ENCODE measurements at places on chromosomes 1 and 21. TPM values are rescaled to one million over a fixed set of nuclear protein-coding genes. Genes with fewer than 3 reads are reported as not detected.

- DNase-seq, result peak; percentile 31
- H3K4me3 ChIP-seq, result no peak overlapping the region
- no peaks in the 10 kb centered on the region for H3K4me1 ChIP-seq
- no peak overlapping the region for H3K27ac ChIP-seq
- H3K36me3 ChIP-seq, result no peaks in the 10 kb centered on the region
Measured at GRCh38 chr1:37741662-37742061, 23.3 kb downstream of the EPHA10 start.

- no peaks in the 10 kb centered on the region for H3K36me3 ChIP-seq
- no peak for DNase-seq
- H3K4me3 ChIP-seq, result no peak overlapping the region
- peaks cover 11% of the 10 kb centered on the region for H3K4me1 ChIP-seq
- H3K27ac ChIP-seq, result no peak overlapping the region
Measured at GRCh38 chr1:203033917-203034316, 7.6 kb downstream of the PPFIA4 start.

- H3K27me3 ChIP-seq, result no peaks in the 10 kb centered on the region
- no peaks in the 10 kb centered on the region for H3K36me3 ChIP-seq
- no peak overlapping the region for H3K27ac ChIP-seq
- no peak for DNase-seq
- no peak overlapping the region for H3K4me3 ChIP-seq
Measured at GRCh38 chr1:73104749-73105148, 822.4 kb upstream of the NEGR1 start.

GRCh38 chr21:44352253-44352860 is 1.1 kb upstream of the TRPM2 start:
- H3K4me1 ChIP-seq, result no peaks in the 10 kb centered on the region
- no peaks in the 10 kb centered on the region for H3K36me3 ChIP-seq
- peaks cover 36% of the 10 kb centered on the region for H3K27me3 ChIP-seq
- no peak for DNase-seq
- H3K27ac ChIP-seq, result no peak overlapping the region
- no peak overlapping the region for H3K4me3 ChIP-seq

DNA sequence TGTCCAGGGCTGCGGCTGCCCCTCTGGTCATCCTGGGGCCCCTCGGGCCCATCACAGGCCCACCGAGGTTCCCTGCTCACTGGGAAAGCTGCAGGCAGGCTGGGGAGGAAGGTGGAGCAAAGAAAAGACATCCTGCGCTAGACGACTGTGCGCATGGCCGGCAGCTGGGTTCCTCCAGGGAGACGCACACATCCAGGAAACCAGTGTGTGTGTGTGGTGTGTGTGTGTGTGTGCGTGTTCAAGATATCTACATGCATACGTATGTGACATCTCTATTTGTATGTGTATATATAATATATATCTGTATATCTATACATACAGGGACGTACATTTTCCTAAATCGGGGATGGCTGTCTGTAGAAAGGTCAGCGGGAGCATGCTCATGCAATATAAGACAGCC is 63.7 kb downstream of the ACOT7 start:
- H3K4me1 ChIP-seq, result no peaks in the 10 kb centered on the region
- H3K4me3 ChIP-seq, result no peak overlapping the region
- H3K27ac ChIP-seq, result 0 out of 2 replicates have a peak overlapping the region, but pooled peaks have one; percentile 39

GRCh38 chr1:2085080-2085479 is 34.9 kb downstream of the PRKCZ start:
- no peaks in the 10 kb centered on the region for H3K36me3 ChIP-seq
- no peak for DNase-seq
- H3K4me1 ChIP-seq, result no peaks in the 10 kb centered on the region
- no peaks in the 10 kb centered on the region for H3K27me3 ChIP-seq
- no peak overlapping the region for H3K27ac ChIP-seq
- H3K4me3 ChIP-seq, result no peak overlapping the region

DNA sequence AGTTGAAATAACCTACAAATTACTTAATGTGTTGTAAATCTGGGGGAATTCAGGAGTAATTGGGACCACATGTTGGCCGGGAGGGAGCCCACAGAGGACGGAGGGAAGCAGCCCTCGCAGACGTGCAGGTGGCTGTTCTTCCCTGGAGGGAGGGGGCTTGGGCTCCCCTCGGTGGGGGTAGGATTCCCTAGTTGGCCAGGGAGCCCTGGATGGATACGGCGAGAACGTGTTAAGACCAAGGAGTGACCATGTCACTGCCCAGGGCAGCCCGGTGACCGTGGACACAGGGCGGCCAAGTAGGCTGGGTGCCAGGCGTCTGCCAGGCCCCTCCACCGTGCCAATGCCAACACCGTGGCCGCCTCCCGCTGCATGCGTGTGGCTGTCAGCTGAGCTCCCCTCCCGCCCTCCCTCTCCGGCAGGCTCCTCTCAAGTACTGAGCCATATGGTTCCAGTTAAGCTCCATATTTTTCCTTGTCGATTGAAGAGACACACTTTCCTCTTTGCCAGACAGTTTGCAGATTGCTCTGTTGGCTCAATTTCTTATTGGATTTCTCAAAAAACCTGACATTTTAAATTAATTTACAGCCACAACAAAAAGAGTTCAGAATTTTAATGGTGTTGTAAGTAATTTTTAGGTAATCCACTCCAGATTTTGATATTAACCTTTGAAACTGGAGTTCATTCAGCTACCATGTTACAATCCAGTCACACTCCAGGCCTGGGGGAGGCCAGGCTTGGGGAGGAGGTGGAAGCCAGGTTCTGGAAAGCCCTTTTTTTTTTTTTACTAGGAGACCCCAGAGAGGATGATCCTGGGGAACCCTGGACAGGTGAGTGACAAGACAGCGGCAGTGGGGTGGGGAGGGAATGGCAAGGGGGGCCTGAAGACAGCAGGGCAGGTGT is 71.2 kb downstream of the CASZ1 start:
- no peak for DNase-seq
- peaks cover 10% of the 10 kb centered on the region for H3K4me1 ChIP-seq
- no peaks in the 10 kb centered on the region for H3K27me3 ChIP-seq

DNA sequence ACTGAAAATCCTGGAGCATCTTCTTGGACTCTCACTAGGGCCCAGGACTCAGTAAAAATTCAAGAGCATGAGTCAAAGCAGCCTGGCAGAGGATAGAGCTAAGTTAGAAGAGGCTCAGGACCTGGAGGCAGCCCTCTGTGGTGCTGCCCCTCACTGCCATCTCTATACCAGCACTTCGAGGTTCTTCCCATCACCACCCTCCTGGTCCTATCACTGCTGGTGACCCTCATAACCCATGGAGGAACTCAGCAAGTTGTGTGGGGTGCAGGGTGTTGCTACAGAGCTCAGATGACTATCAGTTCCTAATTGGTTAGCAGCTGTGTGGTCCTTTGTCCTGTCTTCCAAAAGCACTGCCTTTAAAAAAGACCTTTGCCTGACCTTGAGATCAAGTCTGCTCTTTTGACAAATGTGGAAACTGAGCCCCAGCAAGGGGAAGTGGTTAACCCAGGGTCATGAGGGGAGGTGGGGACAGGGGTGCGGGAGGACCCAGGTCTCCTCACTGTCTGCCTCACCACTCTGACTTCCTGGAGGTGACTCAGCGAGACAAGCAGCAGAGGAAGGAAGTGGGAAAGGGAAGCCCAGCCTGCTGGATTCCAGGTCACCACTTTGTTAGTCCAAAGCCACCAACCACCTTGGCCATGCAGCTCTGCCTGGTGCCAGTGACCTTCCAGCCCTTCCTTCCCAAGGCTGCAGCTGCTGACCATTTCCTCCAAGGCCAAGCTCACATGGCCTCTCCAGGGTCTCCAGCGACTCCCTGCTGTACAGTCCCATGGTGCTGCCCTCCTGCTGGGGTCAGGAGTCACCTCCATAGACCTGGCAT is 199.4 kb upstream of the EDN2 start:
- H3K27ac ChIP-seq, result no peak overlapping the region
- DNase-seq, result no peak
- no peaks in the 10 kb centered on the region for H3K27me3 ChIP-seq

- no peaks in the 10 kb centered on the region for H3K36me3 ChIP-seq
- no peaks in the 10 kb centered on the region for H3K4me1 ChIP-seq
- DNase-seq, result no peak
- H3K27ac ChIP-seq, result no peak overlapping the region
- no peak overlapping the region for H3K4me3 ChIP-seq
- H3K27me3 ChIP-seq, result no peaks in the 10 kb centered on the region
Measured at GRCh38 chr1:58933599-58933926, 149.7 kb upstream of the JUN start.

GRCh38 chr21:45551316-45551715 is 9.1 kb upstream of the SLC19A1 start:
- no peak overlapping the region for H3K27ac ChIP-seq
- no peak for DNase-seq
- peaks cover 11% of the 10 kb centered on the region for H3K4me1 ChIP-seq
- H3K36me3 ChIP-seq, result no peaks in the 10 kb centered on the region

DNA sequence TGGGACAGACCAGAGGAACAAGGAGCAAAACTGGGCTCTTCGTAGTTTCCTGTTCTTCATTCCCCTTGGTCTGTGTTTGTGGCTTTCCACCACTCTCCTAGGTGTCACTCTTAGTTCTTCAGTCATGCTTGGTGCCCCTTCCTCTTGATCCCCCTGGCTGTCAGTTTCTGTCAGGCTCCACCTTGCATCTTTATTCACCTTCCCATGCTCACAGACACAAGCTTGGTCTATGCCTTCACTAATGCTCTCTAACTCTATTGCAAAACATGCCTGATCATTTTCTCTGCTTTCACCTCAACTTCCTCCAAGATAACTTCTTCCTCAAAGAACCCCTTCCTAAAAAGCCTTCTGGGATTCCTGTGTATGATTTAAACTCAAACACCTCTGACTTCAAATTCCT is 122.9 kb downstream of the GLUL start:
- H3K27me3 ChIP-seq, result no peaks in the 10 kb centered on the region
- H3K36me3 ChIP-seq, result no peaks in the 10 kb centered on the region
- no peak for DNase-seq
- H3K4me3 ChIP-seq, result no peak overlapping the region
- no peaks in the 10 kb centered on the region for H3K4me1 ChIP-seq

- H3K27ac ChIP-seq, result no peak overlapping the region
- H3K27me3 ChIP-seq, result no peaks in the 10 kb centered on the region
- no peaks in the 10 kb centered on the region for H3K36me3 ChIP-seq
- no peaks in the 10 kb centered on the region for H3K4me1 ChIP-seq
Measured at GRCh38 chr1:30041741-30042437, 681.5 kb downstream of the MATN1 start.

DNA sequence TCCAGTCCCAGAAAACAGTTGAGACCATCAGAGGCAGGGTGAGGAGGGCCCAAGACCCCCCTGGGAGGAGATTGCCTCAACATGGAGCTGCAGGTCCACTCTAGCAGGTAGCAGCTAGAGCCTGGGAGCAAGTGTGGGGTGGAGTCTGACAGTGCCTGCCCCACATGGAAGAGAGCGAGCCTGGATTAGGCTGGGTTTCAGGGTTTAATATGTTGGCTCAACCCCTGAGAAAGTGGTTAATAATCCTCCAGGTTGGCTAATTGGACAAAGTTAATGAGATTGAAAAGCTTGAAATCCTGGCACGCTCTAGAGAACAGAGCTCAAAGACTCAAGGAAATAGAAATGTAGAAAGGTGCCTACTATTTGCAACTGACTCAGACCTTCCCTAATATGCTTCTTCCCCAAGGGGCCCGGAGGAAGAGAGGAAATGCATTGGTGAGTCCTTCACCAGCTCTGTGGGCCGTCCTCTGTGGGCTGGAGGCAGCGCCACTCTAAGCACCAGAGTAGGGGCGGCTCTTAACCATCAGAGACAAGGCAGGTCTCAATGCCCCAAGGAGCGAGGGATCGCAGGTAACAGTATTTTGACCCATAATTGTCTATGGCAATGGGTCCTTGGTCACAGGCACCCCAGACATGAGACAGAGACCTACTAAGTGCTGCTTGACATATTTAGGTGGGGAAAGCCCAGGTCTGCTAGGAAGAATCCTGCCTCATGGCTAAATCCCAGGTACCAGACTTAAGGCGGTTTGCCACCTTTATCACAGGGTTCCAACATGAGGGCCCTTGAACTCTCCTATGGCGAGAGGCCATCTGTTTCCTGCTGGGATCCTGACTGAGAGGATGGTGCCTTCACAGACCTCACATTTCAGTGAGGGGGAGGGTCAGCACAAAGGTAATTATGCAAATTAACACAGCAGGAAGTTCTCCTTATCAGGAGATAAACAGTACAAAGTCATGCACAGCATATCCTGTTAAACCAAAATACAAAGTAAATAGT is 33.8 kb downstream of the RSPH1 start:
- H3K4me3 ChIP-seq, result no peak overlapping the region
- no peak overlapping the region for H3K27ac ChIP-seq
- H3K36me3 ChIP-seq, result no peaks in the 10 kb centered on the region
- H3K4me1 ChIP-seq, result peaks cover 18% of the 10 kb centered on the region

- H3K4me3 ChIP-seq, result no peak overlapping the region
- DNase-seq, result no peak
- no peaks in the 10 kb centered on the region for H3K4me1 ChIP-seq
- no peaks in the 10 kb centered on the region for H3K36me3 ChIP-seq
- no peak overlapping the region for H3K27ac ChIP-seq
- H3K27me3 ChIP-seq, result no peaks in the 10 kb centered on the region
Measured at GRCh38 chr1:69777971-69778370, 210.2 kb downstream of the LRRC7 start.

- H3K27me3 ChIP-seq, result no peaks in the 10 kb centered on the region
- peak; percentile 77 for DNase-seq
- no peaks in the 10 kb centered on the region for H3K36me3 ChIP-seq
- H3K4me1 ChIP-seq, result peaks cover 52% of the 10 kb centered on the region
- H3K27ac ChIP-seq, result 0 out of 2 replicates have a peak overlapping the region, but pooled peaks have one; percentile 45
Measured at GRCh38 chr1:156490401-156491032, 10.1 kb downstream of the MEF2D start.

GRCh38 chr1:15948595-15949452 is 27.1 kb downstream of the ZBTB17 start:
- H3K4me3 ChIP-seq, result no peak overlapping the region
- no peaks in the 10 kb centered on the region for H3K36me3 ChIP-seq
- H3K4me1 ChIP-seq, result peaks cover 27% of the 10 kb centered on the region
- H3K27ac ChIP-seq, result peak overlapping the region; percentile 81
- no peaks in the 10 kb centered on the region for H3K27me3 ChIP-seq

DNA sequence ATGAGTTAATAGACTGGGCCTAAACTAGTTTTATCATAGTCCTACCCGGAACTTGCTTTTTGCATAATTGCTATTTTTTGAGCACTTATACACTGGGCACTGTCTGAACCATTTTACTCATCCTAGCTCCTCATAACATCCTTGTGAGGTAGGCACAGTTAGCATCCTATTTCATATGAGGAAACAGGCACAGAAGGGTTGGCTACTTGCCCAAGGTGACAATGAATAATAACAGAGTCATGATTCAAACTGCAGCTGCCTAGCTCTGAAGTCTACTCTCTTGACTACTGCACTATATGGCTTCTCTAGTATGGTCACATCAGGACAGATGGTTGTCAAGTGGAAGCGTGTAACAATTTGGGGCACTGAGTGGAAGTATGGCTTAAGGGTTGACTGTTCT is 18.2 kb upstream of the RC3H1 start:
- no peaks in the 10 kb centered on the region for H3K4me1 ChIP-seq
- no peak overlapping the region for H3K27ac ChIP-seq
- H3K27me3 ChIP-seq, result no peaks in the 10 kb centered on the region
- no peak for DNase-seq

The GNAT2 gene
- total RNA-seq, result 0.21 TPM

The PTGFR gene
- 0.43 TPM for total RNA-seq

The TMEM54 gene
- total RNA-seq, result 13.6 TPM

The PPM1J gene
- 22.4 TPM for total RNA-seq

The CBS gene
- 861 TPM for total RNA-seq

The DIO1 gene
- not detected for total RNA-seq

All from GM23338 (cell line).